ENCODE measurements at places on chromosomes 7 and 10.

DNA sequence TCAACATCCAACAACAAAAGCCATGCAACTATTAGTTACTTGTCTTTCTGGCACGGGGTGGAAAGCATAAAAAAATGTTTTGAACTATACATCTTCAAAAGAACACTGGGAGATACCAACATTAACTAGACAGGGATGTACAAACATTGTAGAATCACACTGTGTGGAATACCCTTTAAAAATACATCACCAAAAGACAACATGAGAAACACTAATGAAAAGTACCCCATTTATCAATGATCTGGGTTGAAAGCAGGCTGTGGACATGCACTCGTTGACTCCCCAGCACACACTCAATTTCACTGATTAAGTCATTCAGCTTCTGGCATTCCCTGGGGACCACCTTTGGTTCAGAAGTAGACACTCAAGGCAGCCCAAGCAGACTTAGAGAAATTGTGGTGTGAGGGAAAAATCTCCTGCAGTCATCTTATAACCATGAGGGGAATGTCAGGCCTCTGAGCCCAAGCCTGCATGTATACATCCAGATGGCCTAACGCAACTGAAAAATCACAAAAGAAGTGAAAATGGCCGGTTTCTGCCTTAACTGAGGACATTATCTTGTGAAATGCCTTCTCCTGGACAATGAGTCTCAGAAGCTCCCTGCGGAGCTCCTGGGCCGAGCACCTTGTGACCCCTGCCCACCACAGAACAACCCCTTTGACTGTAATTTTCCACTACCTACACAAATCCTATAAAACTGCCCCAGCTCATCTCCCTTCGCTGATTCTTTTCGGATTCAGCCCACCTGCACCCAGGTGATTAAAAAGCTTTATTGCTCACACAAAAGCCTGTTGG, 53.0 kb downstream of the CACUL1 start:
- no peak for DNase-seq

GRCh38 chr7:116528008-116528789, 3.4 kb downstream of the CAV1 start:
- DNase-seq: no peak

DNA sequence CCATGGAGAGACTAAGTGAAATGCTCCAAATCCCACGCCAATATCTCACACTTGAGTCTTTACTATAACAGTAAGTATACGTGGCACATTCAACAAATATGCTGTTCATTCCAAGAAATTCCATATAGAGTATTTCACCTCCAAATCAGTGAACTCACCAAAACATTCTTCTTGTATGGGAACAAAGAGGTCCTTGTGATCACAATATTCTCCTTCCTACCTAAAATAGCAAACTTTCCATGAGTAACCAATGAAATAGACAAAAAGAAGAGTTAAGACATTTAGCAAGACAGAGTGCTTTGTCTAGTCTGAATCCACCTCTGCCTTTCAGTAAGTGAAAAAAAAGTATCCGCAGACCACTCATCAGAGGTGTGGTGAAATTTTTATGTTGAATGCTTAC, 77.3 kb upstream of the NXPH1 start:
- no peak for DNase-seq

GRCh38 chr10:76229341-76229740, 797.9 kb downstream of the LRMDA start:
- DNase-seq: no peak

- no peak for DNase-seq
Measured at GRCh38 chr7:84117304-84117703, 77.3 kb downstream of the SEMA3A start.

DNA sequence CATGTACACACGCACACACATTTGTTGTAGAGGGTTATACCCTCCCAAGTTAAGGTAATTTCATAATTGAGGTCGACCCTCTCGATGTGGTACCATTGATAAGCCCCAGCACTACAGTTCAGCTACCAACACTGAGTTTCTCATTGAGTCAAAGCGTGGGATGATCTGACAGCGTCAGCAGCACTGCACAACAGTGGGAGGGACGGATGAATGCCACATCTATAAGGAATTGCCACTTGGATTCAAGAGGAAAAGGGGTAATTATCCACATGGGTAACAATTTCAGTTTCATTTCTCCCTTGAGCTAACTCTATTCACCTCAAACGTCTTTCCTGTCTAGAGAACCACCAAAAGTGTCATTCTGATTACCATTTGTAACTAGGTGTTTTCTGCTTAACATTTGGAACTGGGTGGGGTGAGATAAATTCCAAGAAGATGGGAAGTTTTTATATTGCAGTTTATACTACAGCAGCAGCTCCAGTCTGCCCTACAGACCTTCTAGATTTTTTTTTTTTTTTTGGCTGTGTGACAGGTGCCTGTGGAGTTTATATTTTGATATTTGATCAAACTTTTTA, 342.9 kb downstream of the AUTS2 start:
- no peak for DNase-seq

DNA sequence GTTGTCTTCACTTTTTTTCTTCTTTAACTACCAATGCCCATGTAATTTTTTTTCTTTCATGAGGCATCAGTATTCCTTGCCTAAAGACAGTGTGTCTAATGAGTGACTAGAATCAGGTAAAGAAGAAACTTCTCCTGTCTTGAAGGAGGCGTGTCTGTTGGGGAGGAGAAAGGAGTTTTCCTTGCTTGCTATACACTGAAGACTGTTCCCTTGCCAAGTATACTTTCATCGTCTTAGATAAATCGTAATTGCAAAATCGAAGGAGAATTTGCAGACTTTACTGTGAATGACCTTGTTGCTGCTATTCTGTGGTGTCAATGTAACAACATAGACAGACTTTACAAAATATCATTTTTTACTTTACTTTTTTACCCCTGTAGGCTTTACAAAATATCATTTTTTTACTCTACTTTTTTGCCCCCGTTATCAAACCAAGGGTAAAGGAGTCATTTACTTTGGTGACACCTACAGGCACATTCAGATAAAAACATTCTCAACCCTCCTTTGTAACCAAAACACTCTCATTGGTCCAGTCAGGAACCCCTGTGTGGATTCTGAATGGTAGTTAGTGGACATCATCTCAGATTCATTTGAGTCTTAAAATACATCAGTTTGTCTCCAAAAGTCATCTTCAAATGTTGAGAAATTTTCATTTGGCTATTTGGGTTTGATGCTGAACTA, 232.4 kb downstream of the AHR start:
- DNase-seq: peak; percentile 20

DNA sequence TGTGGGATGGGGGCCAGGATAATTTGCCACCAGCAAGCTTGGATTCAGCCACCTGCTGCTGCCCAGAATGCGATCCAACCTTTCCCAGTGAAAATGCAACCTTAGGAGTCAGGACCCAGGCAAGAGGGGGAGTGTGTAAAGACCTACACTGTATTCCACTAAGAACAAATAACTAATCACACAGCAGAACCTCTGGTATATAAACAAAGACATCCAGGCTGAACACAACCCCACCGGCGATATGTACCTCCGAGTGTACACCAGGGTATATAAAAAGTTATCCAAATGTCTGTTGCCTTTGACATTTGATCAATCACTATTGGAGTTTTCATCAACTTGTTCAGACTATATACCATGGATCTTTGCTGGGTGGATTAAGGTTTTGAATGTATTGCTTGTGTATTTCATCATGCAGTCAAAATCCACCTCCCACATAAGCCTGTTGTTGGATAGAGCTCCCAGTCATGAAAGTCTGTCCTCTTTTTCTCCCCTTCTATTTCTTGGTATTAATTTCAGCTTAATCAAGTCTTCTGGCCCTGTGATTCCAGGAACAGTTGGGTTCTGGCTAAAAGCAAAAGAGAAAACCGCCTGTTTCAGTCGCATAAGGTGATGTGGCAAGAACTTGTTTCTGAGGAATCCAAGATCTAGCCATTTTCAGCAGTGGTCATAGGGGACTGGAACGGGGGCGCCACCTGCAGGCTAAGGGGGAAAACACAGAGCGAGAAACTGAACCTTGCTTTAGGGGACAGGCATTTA, 290.7 kb downstream of the CCDC3 start:
- DNase-seq: peak; percentile 88

DNA sequence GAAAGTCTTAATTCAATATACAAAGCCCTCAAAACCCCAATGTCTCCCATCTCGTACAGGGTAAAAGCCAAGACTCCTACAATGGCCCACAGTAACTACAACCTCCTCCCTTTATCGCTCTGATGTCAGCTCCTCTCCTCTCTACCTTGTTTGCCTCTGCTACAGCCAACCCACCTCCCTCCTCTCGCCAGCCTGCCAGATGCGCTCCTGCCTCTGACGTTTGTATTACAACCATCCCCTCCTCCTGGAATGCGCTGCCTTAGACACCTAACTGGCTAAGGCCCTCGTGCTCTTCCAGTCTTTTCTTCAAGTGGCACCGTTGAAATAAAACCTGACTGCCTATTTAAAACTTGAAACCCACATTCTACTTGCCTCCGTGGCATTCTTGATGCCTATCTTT, 115.3 kb upstream of the MYO3A start:
- DNase-seq: no peak

DNA sequence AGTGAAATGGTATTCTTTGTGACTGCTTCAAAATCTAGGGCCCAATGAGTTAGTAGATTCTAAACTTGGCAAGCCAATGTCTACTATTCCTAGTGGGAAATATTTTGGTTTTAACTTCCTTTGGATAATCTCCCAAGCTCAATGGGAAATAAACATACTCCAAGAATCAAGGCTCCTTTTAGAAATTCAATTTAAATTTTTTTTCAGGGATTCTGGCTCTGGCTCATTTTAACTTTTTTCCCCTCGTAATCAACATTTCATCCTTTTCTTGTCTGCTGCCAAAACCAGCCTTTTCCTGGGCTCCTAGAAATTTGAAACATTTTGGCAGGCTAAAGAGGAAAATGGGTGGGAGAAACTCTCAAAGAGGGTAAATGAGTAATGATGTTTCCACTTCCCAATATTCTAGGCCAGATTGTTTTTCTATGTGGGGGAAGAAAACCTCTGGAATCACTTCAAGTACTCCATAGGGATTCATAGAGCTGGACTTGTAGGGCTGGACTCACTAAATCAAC, 85.6 kb upstream of the AGR3 start:
- no peak for DNase-seq

DNA sequence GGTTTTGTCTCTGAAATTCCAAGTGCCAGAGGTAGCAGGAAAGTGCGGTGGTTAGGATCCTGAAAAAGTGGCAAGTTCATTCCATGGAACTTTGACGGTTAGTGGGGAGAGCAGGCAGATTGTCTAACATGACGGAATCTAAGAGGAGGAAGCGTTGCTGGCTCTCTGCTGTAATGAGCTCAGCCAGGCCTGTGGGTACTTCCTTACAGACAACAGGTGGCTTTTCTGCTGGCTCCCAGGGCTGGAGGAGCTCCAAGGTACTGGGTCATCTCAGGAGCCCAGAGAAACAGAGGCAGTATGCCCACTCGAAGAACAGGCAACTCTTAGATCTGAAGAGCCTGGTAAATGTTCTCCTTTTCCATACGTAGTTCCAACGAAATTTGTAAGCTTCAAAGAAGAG, 3.1 kb upstream of the AIFM2 start:
- DNase-seq: no peak

DNA sequence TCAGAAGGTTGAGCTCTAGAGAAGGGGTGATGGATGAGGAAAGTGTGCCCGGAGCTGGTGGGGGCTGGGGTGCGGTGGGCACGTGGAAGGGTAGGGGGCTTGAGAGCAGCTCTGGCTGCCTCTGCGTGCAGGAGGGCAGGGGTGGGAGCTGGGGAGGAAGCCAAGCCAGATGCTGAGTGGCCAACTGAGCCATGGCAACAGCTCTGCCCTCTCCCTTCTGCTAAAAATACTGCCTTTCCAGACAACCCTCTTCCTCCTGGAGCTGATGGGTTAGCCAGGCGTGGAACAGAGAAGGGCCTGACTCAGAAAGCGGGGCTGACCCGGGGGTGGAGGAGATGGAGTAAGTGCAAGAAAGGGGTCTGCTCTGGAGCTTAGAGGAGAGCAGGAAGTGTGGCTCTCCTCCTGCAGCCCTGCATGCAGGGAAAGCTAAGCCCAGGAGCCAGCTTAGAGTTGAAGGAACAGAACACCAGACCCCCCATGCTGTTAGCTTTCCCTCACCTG, 114.6 kb upstream of the AGK start:
- no peak for DNase-seq

- DNase-seq: no peak
Measured at GRCh38 chr7:42726066-42726785, 185.6 kb downstream of the C7orf25 start.

DNA sequence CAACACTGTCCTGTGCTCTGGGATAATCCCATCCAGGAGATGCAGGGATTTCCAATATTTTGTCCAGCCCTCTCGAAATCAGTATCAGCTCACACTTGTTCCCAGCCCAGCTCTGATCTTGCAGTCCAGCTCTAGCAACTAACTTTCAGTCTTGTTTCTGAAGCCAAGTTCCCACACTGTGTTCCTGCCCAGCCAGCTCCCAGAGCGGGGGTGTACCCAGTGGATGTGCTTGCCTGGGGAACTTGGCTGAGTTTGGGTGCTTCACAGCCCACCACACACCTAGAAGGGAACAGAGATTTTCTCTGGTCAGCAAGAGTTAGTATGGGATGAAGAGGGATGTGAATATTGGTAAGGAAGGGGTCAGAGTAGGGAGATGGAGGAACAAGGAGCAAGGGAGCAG, 57.5 kb upstream of the RAPGEF5 start:
- DNase-seq: no peak

DNA sequence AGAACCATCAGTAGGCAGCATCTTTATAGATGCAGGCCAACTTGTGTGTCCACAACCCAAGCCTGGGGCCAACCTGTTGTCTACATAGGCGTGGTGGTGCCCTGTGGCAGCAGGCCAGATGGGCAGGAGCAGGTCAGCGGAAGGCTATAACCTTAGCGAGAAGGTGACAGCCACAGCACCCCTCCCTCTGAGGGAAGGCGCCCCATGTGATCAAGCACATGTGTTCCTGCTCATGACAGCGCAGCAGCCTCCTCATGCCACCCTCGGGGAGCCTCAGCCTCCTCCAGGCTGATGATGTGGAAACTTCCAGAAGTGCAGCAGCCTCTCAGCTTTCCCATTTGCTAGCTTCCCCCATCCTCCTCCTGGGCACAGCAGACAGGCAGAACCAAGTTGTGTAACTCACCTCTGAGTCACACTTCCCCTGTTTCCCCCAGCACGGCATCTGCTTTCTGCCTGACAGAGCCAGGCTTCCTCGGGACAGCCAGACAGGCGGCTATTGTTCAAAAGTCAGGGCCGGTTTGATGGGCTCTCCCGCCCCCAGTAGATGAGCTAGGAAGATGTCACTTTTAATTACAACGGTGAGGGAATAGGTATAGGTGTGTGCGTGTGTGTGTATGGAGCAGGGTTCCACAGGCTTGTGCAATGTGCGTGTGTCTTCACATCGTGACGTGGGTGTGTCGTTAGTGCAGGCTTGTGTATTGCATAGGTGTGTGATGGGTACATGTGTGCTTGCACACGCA, 312.0 kb upstream of the ZMIZ1 start:
- peak; percentile 52 for DNase-seq

GRCh38 chr10:52004342-52004949, 305.1 kb upstream of the CSTF2T start:
- DNase-seq: peak; percentile 15

- no peak for DNase-seq
Measured at GRCh38 chr7:102912742-102913141, at the start of gene LRRC17. TSS of gene LRRC17 (plus strand) at chr7:102913000. CDS start at chr7:102933914, 20,914 bp downstream.

All from activated CD4-positive, alpha-beta T cell treated with anti-CD3 and anti-CD28 coated beads, Interleukin-2, amount 50 U/mL, for 16 hours (primary cell).